ENCODE measurements at places on chromosomes 2 and 18. TPM values are rescaled to one million over a fixed set of nuclear protein-coding genes. Genes with fewer than 3 reads are reported as not detected.

DNA sequence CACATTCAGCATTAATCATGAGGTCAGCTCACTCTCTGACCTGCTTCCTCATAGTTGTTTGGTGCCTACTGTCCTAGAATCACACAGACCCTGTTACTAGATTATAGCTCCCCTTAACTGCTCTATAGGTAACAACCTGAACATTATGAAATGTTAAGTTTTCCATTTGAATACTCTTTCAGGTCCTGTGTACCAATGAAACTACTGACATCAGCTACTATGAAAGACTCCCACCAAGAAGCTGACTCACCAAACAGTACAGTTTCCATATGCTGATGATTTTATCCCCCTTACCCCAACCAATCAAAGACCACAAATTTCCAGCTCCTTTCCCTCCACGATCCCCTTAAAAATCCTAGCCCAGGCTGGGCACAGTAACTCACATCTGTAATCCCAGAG, 56.3 kb downstream of the SRBD1 start:
- DNase-seq = no peak

GRCh38 chr18:74063557-74063956, 84.1 kb downstream of the FBXO15 start:
- DNase-seq = no peak

DNA sequence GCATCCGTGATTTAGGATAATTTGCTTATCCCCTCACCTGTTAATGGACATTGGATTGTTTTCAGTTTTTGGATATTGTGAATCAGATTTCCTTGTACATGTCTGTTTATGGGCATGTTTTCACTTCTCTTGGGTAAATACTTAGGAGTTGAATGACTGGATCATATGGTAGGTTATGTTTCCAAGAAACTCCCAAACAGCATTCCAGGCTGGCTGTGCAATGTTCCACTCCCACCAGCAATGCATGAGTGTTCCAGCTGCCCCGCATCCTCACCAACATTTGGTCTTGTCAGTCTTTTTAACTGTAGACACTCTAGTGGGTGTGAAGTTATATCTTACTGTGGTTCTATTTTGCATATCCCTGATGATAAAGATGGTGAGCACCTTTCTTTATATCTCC, 8.9 kb upstream of the LRRFIP1 start:
- no peak for DNase-seq

DNA sequence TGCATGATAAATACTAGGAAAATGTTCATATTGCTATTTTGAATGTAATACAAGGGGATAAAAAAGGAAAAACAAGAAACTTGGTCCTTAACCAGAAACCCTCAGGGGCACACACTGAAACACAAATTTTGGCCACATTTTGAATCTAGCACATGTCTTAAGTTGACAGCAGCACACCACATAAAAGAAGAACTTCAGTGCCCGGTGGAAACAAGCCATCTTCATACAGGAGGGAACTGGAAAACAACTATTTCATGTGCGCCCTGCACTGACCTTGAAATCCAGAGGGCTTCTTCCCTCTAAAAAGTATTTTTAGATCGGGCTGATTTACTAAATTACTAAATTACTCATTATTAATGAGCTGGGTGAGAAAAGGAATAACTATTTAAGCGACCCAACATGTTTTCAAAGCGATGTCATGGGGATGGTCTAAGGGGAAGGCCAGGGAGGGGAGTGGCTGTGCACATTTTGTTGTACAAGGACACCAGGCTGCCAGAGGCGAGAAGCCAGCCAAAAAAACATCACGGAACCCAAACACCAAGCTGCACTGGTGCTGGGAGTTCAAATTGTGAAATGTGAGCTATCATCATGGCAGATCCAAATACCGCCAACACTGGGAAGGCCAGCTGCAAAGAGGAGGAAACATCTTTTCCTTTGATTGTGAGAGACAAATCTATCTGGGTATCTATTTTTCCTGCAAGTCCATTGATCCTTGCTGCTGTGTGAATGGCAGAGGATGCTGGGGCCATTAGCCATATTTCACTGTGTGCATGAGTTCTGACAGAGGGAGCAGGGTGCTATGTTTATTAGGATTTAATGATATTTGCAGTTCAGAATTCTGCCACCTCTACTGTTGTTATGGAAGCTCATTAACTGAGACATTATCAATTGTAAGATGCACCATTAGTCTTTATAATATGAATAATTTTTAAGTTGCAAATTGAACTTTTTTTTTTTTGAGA, 150.7 kb upstream of the LMAN1 start:
- no peak for DNase-seq

The CIB4 gene
- total RNA-seq = not detected

- no peak for DNase-seq
Observed at GRCh38 chr2:205435970-205436369, 246.3 kb upstream of the NRP2 start.

DNA sequence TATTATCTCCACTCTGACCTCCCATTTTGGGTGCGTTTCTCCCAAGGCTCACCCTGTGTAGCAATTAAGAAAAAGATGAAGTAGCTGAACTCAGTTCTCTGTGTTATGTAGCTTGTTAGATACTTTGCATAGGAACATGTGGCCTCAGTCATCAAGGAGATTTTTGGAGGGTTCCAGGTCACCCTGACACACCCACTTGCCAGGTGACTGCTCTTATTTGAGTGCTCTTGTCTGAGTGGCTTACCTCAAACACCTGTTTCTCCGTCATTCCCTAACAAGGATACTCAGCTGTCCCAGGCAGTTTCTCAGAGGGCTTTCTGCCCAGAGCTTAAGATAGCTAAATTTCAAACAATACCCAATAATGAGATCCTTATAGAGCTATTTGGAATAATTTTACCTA, 577.2 kb upstream of the HNMT start:
- DNase-seq = no peak

DNA sequence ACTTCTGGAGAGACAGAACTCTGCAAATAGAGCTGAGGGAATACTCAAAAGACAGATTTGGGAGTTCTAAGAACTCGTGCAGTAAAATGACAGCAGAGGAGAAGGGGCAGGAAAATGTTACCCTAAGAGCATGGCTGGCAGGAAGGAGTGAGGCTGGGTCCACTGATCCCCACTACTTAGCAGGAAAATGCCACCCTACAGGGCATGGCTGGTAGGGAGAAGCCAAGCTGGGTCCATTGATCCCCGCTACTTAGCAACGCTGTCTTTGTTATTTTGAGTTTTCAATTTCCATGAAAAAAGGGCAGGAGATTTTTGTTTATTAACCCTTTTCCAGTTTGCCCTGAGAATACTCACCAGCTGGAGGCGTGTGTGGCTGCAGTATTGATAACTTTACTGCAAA, 100.3 kb upstream of the TMEM200C start:
- DNase-seq = no peak

Measured in urinary bladder (tissue), 4 donors.